Activated naive CD4-positive, alpha-beta T cell (primary cell): ENCODE measurements at places on chromosomes 2 and 18.

GRCh38 chr2:8090748-8091700 lies 590.8 kb upstream of the ID2 start:
- no peak for DNase-seq

DNA sequence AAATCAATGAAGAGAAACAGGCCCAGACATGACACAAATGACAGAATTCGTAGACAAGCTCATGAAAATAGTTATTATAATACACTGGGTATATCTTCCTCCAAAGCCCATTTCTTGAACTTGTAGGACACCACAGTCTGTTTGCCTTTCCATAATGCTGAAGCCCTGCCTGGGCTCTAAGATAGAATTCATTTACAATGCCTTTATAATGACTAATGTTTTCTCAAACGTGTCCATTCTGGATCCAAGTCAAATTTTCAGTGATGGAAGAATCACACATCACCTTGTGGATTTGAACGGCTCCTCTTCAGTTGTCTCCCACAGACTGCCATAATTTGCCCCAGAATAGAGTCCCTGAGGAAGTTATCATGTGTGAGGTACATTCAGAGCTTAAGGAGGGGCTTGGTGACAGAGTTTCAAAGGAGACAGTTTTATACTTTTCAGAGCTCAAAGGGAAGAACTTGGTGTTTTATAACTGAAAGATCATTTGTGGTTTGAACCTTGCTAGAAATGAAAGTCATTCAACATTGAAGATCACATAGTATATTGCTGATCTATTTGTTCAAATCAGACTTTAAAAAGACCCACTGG lies 38.2 kb downstream of the CASP8 start:
- no peak for DNase-seq

DNA sequence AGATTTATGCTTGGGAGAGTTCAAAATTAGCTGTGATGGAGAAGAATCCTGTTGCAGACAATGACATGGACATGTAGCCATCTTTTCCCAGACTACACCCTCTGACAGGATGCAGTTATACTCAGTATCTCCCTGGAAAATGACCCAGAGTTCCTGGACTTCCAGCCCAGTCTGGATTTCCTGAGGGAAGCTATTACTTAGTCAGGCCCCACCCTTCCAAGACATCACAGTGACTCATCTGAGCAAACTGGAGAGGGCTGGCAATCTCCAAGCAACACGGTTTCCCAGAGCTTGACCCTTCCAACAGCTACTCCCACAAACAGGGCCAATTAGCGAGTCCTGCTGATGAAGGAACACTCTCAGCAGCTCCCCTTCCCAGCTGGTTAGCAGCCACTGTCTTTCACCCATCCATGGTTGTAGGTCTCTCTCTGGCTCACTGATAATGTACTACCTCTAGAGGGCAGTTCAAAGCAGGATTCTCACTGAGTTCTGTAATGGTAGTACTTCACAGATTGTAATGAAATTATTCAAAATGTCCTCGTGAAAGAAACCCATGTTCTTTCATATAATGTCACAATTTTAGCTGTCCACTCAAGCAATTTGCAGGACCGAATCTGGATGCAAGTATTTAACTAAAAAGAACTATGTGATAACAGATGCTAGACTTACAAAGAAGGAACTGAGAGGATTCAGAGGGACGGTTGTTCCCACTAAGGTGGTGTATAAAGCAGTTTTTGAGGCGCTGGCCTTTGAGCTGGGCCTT lies 110.2 kb downstream of the MDH1 start:
- DNase-seq, result no peak

DNA sequence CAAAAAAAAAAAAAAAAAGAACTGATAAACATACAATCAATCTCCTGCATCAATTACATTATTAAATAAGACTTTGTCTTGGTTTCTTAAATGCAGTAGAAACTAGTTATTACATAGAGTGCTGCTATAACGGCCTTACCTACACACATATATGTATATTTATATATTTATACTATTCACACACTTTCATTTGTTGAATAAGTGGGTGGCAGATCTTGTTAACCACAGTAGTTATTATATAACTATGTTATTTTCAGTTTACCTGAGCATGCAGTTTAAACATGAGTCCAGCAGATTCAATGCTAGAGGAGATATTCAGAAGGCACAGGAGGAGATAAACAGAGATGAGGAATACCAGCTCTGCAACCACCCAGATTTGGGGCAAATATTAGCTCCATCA lies 81.5 kb upstream of the CD226 start:
- DNase-seq, result no peak
